ENCODE measurements at places on chromosomes 7 and 10.

- peak; percentile 41 for DNase-seq
Measured at GRCh38 chr7:97016381-97017191, 8.0 kb downstream of the DLX5 start.

DNA sequence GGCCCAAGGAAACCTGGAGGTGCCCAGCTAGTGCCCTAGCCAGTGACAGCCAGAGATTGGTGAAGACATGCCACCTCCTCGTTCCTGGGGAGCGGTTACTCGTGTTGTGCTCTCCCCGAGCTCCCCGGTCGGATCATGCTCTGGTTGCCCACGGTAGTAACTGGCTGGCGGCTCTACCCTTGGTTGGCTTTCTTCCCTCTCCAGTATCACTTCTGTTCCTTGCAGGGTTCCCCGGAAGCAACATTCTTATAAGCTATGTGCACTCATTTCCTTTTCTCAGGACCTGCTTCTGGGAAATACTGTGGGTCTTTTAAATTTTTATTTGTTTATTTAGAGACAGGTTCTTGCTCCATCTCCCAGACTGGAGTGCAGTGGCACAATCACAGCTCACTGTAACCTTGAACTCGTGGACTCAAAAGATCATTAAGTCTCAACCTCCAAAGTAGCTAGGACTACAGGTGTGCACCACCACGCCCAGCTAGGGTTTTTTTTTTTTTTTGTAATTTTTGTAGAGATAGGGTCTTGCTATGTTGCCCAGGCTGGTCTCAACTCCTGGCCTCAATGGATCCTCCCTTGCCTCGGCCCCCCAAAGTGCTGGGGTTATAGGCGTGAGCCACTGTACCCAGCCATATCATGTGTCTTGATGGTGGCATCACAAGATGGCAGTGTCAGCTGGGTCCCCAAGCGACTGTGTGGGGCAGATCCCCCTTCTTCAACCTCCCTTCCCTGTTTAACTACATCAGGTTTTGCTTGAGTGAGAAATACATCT, 6.9 kb upstream of the CALHM1 start:
- no peak for DNase-seq

DNA sequence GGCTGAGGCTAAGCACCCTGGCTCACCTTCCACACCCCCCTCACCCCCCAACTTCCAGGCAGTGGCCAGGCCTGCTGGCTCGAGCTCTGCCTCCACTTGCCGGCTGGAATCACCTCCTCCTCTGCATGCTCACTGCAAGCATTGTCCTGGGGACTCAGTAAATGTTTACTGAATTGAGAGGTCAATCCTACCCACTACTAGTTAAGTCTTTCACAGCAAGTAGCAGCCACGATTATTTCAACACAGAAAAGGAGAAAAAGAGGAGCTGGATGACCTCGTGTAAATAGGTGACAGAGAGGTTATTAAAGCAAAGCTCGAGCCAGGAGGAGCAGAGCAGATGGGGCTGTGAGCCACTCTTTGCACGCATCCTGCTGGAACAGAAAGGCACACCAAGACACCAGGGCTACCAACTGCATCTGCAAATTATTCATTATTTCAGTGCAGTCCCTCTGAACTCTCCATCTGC, 32.1 kb downstream of the HIPK2 start:
- DNase-seq = no peak

GRCh38 chr10:78862328-78862640, 206.5 kb upstream of the ZMIZ1 start:
- DNase-seq = no peak

DNA sequence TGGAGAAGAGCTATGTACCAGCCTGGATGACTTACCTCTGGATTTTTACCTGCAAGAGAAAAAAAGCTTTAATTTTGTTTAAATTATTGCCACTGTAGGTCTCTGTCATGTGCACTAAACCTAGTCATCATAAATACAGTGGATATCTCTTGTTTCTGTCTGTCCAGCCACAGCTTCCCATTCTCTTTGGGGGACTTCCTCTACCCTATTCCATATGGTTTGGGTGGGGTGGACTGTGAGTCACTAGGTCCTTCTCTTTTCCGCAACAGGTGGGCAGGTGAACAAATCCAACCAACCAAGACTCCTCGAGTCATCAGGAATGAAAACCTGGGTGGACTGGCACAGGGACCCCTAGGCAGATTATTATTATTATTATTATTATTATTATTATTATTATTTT, 87.3 kb upstream of the CYTH3 start:
- DNase-seq = no peak

GRCh38 chr7:3109311-3109915, 65.7 kb upstream of the CARD11 start:
- DNase-seq = no peak

- no peak for DNase-seq
Measured at GRCh38 chr10:51910189-51910588, 210.8 kb upstream of the CSTF2T start.

GRCh38 chr10:89390476-89391225, 1.8 kb upstream of the IFIT1 start:
- DNase-seq = no peak

DNA sequence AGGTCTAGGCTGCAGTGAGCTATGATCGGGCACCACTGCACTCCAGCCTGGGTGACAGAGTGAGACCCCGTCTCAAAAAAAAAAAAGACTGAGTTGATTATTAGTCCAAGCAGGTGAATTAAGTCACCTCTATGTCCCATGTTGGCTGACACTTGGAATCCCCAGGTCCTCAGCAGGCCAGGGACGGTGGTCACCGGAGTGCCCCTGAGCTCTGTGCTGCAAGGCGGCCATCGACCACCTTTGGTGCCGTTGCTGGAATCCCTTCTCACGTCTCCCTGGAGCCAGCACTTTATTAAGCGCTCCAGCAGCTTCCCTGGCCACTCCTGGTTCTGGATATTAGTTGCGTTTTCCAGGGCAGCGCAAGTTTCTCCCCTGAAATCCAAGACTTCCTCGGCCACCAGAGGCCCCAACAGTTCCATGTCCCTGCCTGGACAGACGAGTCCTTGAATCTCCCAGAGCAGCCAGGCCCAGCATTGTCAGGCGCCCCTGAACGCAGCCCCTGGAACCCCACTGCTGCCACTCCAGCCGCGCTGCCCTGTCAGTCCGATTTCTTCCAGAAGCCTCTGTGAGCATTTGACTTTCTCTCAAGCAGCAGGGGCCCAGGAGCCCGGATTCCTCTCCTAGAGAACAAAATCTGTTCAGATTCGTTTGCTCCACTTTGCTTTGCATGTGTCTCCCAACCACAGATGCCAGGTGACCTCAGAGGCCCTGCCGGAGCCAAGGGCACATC, 38.4 kb upstream of the FOXL3 start:
- no peak for DNase-seq

DNA sequence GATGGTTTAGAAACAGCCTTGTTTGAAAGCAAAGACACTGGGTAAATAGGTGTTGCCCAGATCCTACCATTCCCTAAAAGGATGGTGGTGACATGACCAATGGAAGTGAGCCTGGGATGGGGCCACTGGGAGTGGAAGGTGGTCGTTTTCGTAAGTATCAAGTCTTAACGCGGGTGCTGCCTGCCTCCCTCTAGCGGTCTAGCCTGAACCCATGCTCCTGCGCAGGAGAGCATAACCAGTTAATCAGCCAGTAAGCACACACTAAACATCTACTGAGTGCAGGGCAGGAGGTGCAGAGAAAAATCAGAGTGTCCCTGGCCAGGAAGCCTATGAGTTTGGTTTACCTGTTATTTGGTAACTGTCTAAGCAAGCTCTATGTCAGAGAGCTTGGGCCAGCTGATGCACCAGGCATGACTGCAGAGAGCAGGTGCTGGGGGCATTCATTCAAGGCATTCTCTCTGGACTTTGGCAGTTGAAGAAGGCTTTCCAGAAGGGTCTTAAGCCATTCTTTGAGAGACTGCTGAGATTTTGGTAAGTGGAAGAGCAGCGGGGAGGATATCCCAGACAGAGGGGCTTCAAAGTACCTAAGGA, 930 bp downstream of the GARIN1A start:
- no peak for DNase-seq

GRCh38 chr10:71396711-71397295, at the start of gene CDH23:
Gene CDH23, plus strand, starts transcription at chr10:71396920. Its CDS starts 42,912 bp downstream, at chr10:71439832.
- no peak for DNase-seq

DNA sequence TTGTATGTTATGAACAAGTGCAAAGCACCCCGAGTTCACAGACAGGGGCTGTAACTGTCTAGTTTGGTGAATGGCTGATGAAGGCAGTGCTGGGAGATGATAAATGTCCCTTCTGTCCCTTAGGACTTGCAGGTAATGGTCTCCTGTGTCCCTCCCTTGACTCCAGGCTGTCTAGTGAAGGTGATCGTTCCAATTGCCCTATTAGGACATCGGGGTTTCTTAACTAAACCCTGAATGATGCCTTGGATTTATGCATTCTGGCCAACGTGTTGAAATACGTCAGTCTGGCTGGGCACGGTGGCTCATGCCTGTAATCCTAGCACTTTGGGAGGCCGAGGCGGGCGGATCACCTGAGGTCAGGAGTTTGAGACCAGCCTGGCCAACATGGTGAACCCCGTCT, 69.4 kb downstream of the PFKFB3 start:
- DNase-seq = no peak
